ENCODE measurements at places on chromosomes 1 and 21. TPM values are rescaled to one million over a fixed set of nuclear protein-coding genes. Genes with fewer than 3 reads are reported as not detected.

DNA sequence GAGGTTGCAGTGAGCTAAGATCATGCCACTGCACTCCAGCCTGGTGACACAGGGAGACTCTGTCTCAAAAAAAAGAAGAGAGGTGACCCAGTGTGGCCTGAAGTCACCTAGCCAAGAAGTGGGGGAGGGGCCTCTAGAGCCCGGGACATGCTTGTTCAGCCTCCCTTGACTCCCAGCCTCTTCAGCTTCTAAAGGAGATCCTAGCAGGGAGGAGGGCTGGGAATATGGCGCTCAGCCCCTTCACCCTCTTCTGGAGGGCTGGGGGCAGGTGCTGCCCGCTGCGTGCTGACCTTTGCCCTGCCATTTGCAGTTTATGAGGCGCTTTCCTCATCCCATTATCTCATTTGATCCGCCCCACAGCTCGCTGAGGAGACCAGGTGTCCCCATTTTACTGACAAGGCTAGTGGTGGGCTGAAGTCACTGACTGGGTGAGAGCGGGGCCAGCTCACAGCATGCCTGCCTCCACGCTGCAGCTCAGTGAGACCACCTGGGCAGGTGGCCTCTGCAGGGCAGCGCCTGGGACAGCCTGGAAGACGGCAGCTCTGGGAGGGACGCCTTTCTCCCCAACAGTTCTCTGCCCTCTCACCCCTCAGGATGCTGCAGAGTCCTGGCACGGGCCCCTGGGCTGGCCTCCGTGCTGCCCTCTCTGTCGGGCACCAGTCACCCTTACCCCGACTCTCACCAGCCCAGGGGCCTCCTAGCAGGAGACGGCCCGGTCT, 7.5 kb downstream of the ELF3 start:
- DNase-seq, result no peak

GRCh38 chr1:64790832-64791487, 46.1 kb downstream of the RAVER2 start:
- no peak for DNase-seq

HCN3 gene
- 22.4 TPM for total RNA-seq

DNA sequence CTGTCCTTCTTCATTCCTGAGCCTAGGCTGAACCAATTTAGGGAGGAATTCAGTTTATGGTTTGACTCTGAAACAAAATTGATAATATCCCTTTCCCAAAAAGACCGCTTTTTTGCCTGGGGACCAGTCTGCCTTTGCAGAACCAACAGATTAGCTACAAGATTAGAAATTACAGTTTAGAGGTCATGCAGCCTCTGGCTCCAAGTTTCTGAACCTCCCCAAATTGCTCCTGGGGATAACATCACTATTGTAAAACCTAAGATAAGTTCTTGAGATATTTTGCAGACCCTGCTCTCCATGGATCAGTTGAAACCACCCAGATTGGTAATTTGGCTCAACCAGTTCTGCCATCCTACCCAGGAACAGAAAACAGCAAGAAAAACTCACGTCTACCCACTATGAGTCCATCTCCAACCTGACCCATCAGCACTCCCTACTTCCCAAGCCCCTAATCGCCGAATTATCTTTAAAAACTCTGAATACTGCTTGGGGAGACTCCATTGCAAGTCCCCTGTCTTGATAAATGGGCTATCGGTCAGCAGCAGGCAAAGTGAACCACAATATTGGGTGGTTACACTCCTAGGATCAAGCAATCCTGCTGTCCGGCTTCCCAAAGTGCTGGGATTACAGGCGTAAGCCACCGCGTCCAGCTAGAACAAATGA, 605 bp upstream of the RABGGTB start:
- DNase-seq, result no peak

- no peak for DNase-seq
Measured at GRCh38 chr1:23194119-23194984, 22.9 kb downstream of the HTR1D start.

- DNase-seq, result no peak
Measured at GRCh38 chr1:9621032-9621431, 30.5 kb upstream of the PIK3CD start.

KIRREL1 gene
- 64.9 TPM for total RNA-seq

DNA sequence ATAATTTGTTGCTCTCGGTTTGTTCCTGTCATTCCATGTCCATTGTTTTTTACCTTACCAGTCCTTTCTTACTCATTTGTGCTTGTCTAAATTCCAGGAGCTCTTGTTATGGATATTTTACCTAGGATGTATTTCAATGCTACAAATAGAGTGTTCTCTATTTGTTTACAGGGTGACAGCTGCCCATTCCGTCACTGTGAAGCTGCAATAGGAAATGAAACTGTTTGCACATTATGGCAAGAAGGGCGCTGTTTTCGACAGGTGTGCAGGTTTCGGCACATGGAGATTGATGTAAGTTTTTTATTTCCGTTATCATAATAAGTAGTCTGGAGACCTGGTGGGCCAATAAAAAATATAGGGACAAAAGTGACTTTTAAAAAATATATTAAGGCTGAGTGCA, 23.0 kb downstream of the ZBED6 start:
- DNase-seq, result no peak

DNA sequence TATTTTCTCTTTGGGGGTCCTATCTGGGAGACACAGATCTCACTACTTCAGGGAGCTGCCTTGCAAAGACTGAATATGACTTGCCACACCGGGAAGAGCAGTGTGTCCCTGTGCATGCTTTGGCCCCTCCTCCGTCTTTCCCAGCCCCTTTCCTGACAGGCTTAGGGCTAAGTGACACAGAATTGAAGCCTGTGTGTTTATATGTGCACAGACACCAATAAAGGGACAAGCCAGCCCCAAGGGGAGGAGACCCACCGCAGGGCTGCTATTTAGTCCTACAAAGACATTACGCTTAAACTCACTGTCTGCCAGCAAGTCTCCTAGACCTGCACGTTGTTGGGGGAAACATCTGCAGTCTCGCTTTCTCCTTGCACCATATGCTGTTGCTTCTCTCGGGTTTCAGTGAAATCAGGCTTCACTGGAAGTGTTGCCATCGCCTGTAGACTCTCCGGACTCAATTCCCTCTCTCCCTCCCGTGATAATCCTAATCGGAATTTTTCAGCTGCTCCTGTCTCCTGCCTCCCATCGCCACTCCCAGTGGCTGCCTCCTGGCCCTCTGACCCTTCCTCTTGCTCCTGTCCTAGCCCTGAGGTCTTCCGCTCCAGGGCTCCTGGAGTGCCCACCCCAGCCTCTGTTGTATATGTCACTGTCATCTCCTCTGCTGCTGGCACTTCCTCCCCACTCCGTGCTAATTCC, 58.5 kb upstream of the LRRC53 start:
- DNase-seq, result no peak

LYPD8 gene
- total RNA-seq, result not detected

DNA sequence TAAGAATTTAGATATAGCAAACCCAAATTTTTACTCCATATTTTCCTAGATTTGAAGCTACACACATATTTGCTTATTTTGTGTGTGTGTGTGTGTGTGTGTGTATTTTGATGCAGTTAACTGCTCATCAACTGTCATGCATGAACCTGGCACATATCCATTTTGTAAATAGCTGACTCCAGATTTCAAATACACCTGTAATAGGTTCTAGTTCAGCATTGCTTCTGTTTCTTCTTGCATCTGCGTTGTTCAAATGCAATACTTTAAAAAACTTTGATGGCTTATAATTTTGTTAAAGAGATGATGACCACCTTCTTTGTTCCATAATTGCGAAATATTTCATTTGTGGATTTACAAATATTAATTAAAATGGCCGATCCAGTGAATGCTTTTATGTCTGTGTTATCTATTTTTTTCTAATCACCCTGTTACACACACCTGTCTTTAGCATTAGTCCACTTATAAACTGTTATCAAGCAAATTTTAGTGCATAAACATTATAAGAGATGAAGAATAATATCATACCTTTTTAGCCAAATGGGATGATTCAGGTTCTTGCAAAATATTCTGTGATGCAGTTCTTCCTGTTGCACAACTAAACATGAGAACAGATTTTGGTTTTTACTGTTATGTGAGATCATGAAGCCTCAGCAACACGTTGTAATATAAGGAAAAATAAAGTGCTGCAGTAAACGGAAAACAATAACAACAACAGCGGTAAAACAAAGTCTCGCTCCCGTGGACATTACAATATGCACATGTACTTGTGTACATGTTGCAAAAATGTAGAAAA, 12.7 kb upstream of the S100A11 start:
- DNase-seq, result no peak

CYYR1 gene
- total RNA-seq, result 18.2 TPM

DNA sequence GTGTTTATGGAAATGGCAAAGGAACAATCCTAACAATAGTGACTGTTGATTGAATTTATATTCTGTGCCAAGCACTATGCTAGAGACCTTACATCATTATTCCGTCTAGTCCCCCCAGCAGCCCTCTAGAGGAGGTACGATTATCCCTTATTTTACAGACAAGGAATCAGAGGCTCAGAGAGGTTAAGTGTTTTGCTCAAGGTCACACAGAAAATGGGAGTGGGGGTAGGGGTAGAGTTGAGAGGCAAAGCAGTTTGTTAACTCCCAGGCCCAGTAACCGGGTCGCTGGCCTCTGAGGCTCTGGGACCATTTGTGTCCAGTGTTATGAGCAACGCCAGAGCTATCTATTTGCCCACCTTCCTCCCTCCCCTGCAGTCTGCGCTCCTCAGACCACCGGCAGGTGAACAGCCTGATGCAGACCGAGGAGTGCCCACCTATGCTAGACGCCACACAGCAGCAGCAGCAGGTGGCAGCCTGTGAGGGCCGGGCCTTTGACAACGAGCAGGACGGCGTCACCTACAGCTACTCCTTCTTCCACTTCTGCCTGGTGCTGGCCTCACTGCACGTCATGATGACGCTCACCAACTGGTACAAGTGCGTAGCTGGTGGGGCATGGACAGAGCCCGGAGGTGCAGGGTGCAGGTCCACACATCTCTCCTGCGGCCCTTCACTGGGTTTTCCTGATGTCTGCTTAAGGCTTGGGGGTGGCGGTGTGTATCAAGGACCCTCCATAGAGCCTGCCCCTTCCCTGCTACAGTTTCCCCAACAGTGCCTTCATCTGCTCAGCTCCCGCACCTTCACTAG, 19.8 kb downstream of the SERINC2 start:
- DNase-seq, result no peak

DNA sequence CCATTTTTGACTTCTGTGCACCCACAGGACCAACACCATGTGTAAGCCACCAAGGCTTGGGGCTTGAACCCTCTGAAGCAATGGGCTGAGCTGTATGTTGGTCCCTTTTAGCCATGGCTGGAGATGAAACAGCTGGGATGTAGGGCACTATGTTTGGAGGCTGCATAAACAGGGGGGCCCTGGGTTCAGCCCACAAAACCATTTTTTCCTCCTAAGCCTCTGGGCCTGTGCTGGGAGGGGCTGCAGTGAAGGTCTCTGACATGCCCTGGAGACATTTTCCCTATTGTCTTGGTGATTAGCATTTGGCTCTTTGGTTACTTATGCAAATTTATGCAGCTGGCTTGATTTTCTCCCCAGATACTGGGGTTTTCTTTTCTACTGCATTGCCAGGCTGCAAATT, 144.9 kb downstream of the ZNF326 start:
- no peak for DNase-seq

Measured in neural crest cell (in vitro differentiated cells).